HuH-7 (cell line): ENCODE measurements at places on chromosomes 13 and 19.

- no peak for DNase-seq
Observed at GRCh38 chr19:15684828-15685227, 11.9 kb downstream of the CYP4F12 start.

DNA sequence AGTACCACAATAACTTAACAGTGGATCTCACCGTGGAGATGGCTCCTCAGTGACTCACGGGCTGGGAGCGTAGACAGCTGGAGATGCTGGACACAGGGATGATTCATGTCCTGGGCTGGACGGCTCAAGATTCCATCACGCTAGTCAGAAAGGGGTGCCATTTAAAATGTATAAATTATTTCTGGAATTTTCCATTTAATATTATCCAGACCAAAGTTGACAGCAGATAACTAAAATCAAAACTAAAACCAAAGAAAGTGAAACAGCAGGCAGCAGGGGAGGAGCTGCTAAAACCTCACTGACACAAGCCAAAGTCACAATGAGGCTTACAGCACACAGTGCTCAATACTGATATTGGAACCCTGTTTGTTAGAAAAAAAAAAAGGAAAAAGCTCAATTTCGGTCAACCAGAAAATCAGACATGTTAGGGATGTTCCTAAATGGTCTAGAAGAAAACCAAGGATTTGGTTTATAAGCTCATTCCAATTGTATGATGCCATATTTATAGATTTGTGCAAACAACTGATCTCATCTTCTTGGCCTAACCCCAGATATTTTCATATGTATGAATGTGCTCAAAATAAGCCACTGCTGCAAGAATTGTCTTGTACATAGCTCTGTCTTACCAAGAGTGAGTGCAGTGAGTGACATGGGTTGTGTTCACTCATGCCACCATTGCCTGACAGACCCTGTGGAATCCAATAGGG lies 111.8 kb downstream of the SACS start:
- DNase-seq: no peak

DNA sequence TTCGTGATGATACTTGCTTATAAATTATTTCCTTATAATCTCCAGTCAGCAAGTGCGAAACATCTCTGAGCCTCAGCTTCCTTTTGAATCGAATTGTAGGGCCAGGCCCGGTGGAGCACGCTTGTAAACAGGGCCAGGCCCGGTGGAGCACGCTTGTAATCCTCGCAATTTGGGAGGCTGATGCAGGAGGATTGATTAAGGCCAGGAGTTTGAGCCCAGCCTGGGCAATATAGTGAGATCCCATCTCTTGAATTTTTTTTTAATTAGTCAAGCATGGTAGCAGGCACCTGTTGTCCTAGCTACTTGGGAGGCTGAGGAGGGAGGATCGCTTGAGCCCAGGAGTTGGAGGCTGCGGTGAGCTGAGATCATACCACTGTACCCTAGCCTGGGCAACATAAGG lies 116.2 kb upstream of the MCF2L start:
- DNase-seq: no peak

GRCh38 chr19:16156904-16157303 lies 13.4 kb downstream of the HSH2D start:
- no peak for DNase-seq

DNA sequence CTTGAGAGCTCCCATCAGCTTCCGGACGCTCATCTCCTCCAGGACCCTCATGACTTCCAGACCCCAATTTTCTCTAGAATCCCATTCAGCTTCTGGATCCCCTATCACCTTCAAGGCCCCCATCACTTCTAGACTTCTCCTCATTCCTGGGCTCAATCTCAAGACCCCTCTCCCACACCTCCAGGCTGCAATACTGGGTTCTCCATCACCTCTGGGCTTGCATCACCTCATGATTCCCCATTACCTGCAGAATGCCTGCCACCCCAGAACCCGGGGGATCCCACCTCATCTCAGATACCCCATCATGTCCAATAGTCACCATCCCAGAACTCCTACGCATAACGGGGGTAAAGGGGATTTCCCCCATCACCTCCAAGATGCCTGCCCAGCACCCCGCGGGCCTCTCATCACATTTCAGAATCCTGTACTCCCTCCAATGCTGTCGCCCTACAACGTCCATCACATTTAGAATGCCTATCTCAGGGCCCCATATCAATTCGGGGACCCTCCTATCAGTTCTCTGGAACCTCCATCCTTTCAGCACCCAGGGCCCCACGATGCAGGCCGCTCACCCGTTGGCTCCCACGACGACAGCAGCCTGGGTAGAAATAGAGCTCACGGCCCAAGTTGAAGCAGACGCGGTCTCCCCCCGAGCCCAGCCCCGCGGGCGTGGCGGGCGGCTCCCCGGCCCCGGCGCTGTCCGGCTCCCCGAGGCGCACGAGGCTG lies 738 bp downstream of the DMWD start:
- DNase-seq: no peak

DNA sequence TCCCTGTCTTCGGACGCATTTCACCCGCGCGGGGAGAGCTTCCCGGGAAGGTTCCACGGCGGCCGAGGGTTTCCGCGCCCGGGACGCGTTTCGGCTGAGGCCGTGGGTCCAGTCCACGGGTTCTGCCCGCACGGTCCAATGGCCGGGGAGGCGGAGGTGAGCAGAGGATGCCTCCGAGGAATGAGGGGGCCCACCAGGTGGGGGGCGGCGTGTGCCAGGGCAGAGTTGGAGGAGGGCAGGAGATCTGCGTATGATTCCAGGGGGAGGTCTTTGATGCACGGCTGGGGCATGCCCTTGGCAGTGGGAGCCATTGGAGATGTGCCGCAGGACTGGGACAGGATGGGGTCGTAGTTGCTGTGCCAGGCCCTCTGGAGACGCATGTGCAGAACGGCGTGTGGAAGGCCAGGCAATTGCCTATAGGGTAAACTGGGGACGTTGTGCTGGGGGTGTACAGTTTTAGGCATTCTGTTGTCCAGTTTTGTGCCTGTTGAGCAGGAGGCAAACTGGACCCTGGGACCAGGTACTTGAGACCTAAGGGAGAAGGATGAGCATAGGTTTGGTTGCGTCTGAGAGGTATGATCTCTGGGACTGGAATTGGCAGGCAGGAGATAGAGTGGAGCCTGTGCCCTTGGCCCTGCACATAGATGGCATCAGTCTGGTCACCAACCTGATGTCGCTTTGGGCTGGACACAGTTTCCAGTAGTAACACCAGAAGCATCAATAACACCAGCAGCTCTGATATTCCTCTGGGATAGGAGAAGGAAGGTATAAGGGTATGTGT lies 751 bp downstream of the ZNF584 start:
- no peak for DNase-seq

GRCh38 chr19:47610902-47611301 lies 2.0 kb downstream of the BICRA start:
- DNase-seq: no peak

DNA sequence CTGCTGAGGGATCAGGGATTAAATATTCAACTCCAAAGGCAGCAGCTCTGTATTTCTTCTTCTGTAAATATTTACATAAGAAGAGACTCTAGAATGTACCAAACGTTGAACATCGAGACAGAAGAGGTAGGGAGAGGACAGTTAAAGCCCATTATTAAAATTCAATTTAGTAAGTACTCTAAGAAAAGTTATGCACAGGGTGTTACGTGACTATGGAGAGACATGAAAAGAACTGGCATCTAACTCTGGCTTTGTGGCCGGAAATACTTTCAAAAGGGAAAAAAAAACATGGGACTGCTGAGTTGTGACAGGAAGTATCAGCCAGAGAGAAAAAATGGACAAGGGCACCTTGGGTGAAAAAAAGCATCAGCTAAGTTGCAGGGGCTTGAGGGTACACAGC lies 36.7 kb downstream of the LNX2 start:
- no peak for DNase-seq

GRCh38 chr13:41588899-41589298 lies 131.5 kb downstream of the RGCC start:
- no peak for DNase-seq

DNA sequence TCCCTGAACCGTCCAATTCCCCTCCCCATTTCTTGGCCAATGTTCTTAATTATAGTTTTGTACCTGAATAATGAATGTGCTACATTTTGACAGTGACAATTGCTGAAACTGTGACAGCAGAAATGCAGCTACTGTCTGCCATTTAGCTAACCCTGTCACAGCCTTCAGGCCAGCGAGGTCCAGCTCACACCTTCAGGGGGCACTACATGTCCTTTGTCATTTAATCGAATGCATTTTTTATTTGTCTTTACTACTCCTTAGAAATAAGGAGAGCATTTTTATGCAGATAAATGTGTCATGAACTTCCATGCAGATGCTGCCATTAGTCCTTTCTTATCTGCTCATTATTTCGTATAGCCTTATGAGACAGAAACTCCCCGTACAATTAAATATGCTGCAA lies 159.9 kb downstream of the MZT1 start:
- DNase-seq: no peak

- DNase-seq: no peak
Observed at GRCh38 chr13:98436233-98436910, 140.5 kb downstream of the STK24 start.

DNA sequence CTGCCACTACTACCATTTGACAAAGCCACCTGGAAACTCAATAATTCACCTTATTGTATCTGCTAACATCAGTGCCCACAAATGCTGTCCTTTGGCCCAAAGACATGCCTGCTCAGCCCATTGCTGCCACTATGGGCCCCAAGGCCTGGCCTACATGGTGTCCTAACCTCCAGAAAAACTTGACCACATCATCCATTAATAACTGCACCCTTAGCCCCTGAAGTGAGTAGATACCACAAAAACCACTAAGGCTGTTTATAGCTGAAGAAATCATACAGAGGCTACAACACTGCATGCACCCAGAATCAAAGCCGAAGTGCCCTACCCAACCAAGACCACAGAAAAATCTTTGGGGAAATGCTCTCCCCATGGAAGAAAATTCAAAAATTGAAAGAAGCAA lies 932.8 kb upstream of the SLITRK6 start:
- DNase-seq: no peak

DNA sequence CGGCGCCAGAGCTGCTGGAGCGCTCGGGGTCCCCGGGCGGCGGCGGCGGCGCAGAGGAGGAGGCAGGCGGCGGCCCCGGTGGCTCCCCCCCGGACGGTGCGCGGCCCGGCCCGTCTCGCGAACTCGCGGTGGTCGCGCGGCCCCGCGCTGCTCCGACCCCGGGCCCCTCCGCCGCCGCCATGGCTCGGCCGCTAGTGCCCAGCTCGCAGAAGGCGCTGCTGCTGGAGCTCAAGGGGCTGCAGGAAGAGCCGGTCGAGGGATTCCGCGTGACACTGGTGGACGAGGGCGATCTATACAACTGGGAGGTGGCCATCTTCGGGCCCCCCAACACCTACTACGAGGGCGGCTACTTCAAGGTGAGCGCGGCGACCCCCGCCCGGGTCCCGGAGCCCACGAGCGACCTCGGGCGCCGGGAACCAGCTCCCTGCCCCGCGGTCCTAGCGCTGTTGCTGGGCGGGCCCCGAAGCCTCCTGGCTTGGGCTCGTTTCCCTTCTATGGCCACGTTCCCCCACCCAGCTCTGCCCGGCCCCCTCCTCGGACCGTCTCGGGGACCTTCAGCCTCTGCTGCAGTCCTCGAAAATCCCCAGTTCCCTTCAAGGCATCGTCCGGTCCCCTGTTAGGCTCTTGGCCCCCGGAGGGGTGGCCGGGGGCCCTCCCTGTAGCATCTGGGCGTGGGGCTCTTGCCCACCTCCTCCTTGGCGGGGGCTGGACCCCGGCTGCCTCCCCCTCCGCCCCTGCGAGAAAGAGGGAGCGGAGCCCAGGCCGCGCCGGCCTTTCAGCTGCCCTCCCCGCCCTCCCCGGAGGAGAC lies at the start of gene CDC34:
Gene CDC34, plus strand, starts transcription at position 8 of the 808 bp plus-strand sequence. Its CDS starts 172 bp downstream, at position 180.
- no peak for DNase-seq

GRCh38 chr13:110893571-110893970 lies 21.3 kb downstream of the ANKRD10 start:
- no peak for DNase-seq

DNA sequence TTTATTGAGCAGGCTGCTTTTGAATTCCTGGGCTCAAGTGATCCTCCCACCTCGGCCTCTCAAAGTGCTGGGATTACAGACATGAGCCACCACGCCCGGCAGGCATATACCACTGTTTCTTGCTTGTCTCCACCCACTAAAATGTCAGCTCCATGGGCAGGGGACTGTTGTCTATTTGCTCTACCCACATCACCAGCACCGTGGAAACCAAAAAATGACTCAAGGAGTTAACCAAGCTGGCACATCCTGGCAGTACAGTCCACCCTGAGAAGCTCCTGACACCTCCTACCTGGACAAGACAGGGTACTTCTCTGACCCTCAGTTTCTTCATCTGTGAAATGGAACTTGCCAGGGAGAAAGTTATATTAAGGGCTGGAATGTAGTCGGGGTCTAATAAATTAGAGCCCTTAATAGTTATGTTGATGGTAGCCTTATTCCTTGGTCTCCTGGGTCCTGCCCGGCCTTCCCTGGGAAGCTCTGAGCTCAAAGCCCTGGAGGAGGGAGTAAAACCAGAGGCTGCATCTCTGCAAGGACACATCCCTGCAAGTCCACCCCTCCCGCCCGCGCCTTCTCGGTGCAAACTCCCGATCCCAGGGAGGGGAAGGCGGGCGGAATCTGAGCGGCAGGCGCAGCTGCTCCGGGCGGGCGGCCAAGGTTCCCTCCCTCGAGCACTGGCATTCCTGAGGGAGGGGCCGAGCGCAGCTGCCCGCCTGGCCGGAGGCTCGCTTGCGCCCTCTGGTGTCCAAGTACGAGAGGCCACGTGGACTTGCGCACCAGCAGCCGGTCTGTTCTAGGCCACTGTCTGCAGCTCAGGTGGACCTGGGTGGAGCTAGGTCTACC lies 14.1 kb downstream of the RDH8 start:
- peak; percentile 84 for DNase-seq

GRCh38 chr13:40787062-40787461 lies 2.3 kb upstream of the SLC25A15 start:
- DNase-seq: no peak

DNA sequence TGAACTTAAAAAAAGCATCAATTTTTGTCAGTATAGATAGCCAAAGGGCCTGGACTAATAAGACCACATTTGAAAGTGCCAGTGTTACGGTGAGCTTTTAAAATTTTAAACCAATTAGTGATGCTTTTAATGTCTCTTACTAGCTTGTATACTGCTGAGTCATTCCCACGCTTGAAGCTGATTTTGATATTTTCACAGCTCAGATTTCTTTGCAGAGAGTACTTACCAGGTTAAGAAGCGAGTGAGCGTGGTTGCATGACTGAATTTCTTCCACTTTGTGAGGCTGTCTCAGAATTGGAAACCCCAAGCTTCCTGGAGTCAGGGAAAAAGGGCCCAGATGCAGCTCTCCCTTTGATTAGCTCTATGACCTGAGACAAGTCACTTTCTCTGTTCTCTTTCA lies 74.5 kb upstream of the NBEA start:
- DNase-seq: no peak
